ENCODE measurements at places on chromosomes 6 and 20.

- DNase-seq, result no peak
These were observed 2.1 kb upstream of the ARMC2 start for GRCh38 chr6:108846101-108846500.

- DNase-seq, result no peak
These were observed 155.4 kb upstream of the PLCB4 start for GRCh38 chr20:8913456-8913855.

DNA sequence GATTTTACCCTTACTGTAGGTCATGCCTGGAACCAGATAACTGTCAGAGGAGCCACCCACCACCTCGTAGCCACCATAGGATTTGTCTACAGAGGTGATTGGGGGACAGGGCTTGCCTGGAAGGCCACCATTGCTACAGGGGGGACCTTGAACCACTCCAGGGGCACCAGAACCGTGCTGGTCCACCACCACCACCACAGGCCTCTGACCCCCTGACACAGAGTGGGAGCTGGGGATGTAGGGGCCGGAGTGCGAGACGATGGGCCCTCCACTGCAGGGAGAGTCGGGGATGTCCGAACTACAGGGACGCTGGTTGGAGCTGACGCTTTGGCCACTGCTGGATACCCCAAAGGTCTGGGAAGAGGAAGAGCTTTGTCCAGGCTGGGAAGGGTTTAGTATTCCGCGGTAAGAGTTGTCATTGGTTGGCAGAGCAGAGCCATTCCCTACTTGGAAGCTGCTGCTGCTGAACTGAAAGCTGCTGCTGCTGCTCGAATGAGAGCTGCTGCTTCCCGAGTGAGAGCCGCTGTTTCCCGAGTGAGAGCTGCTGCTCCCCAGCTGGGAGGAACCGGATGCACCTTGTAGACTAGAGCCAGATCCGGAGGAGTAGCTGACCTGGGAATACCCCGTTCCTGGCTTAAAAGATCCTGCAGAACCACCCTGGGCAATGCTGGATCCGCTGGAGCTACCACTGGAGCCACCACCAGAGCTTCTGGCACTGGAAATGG lies 2.2 kb downstream of the PSORS1C1 start:
- no peak for DNase-seq

GRCh38 chr6:106300944-106301343 lies 24.6 kb downstream of the ATG5 start:
- peak; percentile 35 for DNase-seq

DNA sequence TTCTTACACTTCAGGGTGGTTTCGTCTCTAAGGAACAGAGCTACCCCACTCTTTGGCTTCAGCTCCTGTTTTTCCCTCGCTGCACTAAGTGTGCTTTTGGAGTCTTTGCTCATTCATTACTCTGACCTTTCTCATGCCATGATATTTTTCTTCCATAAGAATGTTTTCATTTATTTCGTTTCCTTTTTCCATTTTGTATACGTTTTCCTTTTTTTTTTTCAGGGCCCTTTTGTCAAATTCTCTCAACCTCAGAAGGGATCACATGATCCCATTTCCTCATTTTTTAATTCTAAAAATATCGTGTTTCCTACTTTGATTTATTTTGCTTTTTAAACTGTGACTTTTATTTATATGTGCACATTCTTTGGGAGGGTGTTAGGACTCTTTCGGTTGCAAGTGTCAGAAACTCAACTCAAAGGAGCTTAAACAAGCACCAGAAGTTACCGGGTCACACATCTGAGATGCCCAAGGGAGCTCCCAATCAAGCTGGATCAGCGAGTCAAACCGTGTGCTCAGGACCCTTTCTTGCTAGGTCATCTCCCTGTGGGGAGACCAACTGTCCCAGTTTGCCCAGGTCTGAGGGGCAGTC lies 40.6 kb downstream of the GCNT2 start:
- no peak for DNase-seq

DNA sequence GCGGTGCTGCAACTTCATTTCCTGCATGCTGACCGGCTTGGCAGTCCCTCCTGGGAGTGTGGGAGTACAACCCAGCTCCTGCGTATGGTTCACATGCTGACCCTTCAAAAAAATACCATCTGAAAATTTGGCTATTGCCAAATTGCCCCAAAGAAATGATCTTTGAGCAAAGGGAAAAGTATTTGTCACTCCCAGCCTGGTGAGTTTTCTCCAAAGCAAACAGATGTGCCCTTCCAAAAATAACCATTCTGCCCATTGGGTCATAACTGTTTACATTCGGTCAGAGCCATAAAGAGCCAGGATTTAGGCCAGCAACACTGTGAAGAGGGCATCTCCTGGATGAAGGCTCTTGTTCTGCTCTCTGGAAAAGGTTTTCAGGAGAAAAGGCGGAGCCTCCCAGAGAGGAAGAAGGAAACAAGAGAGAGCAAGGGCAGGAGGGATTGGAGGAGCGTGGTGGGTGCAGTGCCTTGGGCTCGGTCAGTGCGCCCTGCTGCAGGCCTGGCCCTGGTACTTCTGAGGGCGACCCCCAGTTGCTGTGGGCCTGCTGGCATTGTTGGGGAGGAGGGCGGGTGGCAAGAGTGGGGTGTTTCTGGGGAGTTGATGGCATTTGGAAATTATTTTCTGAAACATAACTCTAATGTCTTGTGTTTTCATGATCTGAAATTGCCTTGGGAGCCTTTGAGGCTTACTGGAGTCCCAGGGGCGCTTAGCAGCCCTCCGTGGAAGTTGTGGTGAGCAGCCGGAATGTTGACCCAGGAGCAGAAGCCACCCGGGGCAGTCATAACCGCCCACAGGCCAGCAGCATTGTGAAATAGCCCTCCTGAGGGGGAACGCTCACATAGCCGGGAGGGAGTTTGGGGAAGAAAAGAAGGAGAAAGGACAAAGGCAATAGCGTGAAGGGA lies 248.4 kb downstream of the MYLK4 start:
- DNase-seq, result no peak

- no peak for DNase-seq
These were observed 279.9 kb downstream of the SLC35F1 start for GRCh38 chr6:118186672-118187567.

DNA sequence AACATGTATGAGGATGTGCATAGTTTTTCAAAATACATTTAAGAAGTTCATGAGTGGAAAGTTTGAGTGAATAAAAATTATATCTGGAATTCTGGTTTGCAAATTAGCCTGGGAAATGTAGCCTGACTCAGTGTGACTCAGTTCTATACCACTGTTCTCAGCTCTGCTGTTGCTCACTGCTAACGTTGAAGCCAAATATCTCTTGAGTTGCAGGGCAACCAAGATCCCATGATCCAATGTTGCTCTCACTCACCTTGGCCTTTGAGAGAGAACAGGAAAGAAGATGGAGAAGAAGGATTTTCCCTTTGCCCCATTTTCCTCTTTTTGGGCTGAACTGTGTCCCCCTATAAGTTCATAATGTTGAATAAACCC lies 28.9 kb downstream of the PSMB9 start:
- no peak for DNase-seq

DNA sequence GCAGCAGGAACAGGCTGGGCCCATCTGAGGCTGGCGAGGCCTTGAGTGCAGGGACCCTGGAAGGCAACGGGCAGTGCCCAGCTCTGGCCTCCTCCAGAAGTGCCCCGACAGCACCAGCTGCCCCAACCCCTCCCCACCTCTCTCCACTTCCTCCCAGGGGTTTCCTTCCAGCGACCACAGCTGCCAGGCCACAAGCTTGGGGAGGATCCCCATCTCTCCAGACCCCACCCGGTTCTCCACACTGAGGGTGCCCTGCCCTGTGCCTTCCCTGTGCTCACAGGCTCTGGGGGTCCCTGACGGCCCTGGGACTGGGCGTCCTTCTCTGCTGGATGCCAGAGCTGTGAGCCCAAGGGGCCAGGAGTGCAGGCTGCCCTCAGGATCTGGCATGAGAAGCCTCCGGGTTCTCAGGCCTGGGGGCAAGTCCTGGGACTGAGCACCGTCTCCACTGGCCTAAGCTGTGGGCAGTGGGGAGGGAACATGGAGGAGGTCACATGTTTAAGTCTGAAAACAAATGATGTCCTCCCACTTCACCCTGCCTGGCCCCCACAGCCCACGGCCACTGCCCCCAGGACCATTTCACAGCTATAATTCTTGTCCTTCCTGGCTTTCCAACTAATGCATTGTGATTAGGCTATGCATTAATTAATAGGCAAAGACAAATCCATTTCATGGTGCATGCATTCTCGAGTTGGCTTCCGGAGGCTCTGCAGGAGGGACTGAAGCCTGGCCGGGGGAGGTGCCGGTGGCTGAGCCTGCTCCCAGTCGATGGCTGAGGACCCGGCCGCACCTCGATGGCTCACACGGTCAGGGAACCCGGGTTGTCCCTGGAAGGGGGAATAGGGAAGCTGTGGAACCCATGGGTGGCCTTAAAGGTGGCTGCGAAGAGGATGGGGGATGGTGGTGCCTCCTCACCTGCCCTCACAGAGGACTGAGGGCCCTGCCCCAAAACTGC lies 24.4 kb downstream of the BHLHE23 start:
- no peak for DNase-seq

DNA sequence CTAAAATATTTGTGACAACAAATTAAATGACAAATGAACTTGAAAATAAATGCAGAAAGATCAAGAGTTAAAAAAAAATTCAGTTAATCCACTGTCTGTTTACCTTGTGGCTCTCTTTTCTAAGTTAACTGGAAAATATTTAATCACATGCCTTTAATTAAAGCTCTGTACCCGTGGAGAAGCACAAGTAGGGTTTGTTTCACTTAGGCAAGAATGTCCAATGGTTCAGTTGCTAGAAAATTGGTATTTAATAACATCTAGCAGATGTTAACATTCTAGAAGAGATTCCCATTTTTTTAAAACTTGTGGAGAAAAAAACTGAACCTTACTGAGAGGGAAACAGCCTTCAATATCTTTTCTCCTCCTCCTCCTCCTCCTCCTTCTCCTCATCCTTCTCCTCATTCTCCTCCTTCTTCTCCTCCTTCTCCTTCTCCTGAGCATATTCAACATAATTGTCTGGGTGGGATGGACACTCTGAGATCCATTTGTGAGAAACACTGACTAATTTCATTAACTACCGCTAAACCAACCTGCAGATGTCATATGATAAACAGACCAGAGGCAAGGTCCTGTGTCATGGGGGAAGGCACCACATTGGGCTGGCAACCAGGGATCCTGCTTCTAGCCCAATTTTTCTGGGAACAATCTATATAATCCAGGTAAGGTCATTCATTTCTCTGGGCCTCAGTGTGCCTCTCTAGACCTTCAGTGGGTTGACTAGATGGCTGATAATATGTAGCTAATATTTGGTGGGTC lies 44.1 kb upstream of the AKIRIN2 start:
- no peak for DNase-seq

DNA sequence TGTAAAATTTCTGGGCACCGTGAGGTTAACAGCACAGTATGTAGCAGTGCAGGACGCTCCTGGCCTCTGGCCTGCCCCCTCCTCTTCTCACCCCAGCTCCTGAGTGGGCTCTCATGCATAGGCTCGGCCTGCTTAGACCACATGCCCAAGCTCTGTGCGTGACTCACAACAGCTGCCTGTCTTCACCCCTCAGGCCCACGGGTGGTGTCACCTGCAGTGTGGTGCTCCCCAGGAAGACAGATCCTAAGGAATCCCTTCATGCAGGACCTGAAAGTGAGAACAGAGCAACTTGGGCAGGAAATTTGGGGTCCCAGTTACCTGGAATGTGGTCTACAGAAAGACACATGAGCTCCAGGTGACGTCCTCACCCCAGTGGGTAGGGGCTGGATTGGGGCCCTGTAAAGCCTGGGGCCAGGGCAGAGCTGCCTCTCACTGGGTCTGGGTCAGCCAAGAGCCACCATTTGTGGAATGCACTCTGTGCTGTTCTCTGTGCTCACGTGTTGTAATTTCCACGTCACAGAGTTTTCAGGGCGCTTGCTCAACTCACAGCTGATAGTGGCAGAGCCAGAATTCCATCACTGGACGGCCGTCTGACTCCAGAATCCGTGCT lies 37.0 kb upstream of the PXDC1 start:
- no peak for DNase-seq

- no peak for DNase-seq
These were observed 40.4 kb upstream of the BPIFA2 start for GRCh38 chr20:33127422-33128097.

DNA sequence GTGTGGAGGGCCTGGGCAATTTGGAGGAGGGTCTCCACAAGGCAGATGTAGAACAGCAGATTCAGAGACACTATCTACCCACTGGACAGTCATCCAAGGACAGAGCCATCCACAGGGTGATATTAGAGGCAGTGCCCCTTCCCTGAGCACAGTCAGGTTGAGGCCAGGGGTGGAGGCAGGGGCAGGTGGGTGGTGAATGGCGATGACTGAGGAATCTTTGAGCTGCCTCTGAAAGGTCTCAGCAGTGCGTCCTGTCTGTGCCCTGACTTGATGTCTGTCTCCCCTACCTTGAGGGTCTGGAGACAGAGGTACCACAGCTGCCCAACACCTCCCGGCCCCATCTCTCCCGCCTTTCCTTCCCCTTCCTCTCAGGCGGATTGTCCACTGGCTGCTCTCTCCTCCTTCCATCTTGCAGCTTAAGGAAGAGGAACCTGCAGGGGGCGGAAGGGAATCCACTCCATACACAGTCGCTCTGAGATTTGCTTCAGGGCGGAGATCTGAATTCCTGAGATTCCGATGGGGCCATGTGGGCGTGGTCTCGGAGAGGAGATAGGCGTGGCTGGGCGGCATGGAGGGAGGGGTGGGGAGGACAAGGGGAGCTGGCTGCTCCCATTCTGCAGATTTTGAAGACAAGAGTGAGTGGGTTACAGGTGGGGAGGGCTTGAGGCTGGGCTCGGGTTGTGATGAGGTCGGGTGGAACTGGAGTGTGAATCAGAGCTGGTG lies 1.7 kb downstream of the MUCL3 start:
- DNase-seq, result no peak
